ENCODE measurements at places on chromosomes 7 and 10.

GRCh38 chr7:142356166-142356565, 98.3 kb upstream of the PRSS58 start:
- no peak for DNase-seq

- DNase-seq: no peak
Measured at GRCh38 chr7:1382553-1383397, 76.5 kb downstream of the MICALL2 start.

DNA sequence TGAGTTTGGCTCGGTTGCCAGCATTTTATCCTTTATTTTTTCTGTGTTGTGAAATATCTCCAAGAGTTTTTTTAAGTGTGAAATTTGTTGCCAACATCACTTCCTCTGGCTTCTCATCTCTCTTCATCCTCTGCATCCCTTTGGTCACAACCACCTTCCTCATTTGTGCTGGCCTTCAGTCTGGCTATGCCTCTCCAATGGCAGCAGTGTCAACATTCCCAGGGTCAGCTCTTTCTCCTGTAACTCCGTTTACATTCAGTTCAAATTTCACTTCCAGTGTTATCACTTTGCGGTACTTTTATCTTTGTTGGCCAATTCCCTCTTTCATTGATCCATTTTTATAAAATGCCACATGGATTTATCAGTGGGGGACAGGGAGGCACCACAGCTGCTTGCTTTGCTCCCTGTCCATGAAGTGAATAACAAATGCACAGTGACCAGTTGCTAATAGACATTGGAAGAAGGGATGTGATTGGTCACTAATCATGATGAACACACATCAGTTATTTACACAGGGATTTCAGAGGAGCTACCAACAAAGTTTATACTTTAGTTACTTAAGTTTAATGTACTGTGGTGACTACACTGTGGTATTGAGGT, 311.4 kb upstream of the LRGUK start:
- DNase-seq: no peak

- DNase-seq: no peak
Measured at GRCh38 chr10:93420091-93420490, 62.0 kb downstream of the MYOF start.

DNA sequence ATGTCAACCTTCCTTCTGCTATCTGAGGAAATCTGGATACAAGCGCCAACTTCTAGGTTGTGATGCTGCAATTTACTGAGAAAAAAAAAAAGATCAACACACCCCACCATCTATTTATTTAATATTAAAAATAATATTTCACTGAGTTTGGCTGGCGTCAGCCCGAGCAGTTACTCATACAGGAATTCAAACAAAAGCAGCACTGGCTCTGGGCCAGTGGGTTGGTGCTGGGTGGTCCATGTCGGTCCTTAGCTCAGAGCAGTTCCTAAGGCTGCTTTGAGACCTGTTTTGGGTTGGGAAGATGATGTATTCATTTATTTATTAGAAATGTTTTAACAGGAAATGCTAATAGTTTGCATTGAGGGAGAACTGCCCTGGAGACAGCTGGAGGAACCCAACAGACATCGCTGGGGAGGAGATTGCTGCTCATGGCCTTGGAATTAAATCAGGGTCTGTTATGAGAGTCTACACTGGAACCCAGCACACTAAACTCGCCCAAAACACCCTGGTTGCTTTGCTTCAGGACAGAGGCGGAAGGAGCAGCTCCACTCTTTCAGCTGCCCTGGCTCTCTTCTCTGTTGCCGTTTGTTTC, 36.3 kb upstream of the GOT1 start:
- no peak for DNase-seq

DNA sequence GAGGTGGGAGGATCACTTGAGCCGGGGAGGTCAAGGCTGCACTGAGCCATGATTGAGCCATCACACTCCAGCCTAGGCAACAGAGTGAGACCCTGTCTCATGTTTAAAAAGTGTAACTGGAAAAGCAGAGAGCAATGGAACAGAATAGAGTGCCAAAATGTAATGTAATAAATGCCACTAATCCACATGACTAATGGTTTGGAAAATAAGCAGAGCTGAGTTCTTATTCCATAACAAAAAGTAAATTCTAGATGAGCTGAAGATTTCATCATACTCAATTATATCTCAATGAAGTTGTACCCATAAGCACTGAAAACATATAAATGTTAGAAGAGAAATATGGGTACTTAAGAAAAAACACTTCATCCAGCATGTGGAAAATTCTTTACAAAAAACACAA, 132.6 kb downstream of the USP6NL start:
- no peak for DNase-seq

- DNase-seq: no peak
Measured at GRCh38 chr10:16258291-16259040, 178.3 kb upstream of the PTER start.

DNA sequence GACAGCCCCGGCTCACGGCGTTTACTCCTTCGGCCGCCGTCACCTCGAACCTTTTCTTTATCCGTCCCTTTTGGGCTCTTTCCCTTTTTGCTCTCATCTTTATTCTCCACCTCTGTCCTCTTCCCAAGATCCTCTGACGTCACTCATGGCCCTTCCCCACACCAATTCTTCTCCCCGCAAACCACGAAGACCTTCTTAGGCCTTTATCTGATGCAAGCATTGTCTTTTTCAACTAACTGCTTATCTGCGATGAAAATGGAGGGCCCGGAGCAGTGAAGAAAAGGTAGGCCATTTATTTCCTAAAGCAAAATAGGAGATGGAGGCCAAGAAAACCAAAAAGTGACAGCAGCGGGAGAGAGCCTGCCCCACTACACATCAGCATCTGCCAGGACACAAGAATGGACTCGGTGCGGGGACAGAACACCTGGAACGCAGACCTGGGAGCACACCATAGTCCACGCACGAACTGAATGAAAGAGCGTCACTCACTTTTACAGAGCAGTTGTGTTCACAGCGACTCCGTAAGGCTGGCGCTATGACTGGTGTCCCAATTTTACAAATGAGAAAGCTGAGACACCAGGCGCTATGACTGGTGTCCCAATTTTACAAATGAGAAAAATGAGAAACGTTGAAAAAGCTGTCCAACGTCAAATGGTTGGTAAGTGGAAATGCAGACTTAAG, 45.3 kb downstream of the ZNF777 start:
- no peak for DNase-seq

DNA sequence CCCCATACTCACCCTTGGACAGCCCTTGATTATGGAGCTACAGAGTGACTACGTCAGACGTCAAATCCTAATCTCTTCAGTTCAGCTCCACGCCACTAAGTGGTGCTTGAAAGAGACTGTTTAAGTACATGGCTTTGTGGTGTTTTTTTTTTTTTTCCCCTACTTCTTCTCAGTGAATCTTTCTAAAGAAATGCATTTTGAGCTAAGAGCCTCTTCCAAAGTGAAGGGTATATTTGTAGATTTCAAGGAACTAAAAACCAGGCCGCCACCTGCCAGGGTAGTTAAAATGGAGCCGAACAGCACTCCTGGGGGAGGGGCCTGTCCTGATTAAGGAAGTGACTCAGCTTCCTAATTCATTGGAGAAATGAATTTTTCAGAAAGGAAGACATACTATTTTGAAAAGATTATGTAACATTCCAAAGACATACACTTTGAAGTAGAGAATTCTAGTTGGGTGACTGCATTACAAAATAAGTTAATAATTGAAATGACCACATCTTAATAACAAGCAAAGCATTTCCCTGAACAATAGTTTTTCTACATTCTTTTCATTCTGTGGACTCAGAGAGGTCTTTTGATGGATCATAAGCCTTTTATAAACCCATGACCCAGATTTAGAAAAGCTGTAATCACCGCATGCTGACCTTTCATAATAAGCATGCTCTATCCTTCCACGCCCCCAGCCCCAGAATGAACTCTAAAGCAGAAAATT, 20.6 kb upstream of the VPS41 start:
- no peak for DNase-seq

- DNase-seq: no peak
Measured at GRCh38 chr7:130881091-130881798, 147.2 kb upstream of the KLF14 start.

DNA sequence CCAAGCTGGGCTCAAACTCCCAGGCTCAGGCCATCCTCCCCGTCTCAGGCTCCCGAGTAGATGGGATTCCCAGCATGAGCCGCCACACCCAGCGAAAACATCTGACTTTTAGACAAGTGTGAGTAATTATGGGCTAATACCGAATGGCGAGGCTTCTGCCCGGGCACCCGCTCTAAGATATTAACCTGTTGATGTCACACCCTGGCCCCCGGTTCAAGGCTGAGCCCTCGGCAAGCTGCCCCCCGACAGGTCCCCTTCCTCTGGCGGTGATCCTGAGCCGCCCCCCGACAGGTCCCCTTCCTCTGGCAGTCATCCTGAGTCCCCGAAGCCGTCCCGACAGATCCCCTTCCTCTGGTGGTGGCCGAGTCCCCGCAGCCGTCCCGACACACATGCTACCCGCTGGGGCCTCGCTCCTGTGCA, 5.2 kb downstream of the PSMG3 start:
- DNase-seq: no peak

DNA sequence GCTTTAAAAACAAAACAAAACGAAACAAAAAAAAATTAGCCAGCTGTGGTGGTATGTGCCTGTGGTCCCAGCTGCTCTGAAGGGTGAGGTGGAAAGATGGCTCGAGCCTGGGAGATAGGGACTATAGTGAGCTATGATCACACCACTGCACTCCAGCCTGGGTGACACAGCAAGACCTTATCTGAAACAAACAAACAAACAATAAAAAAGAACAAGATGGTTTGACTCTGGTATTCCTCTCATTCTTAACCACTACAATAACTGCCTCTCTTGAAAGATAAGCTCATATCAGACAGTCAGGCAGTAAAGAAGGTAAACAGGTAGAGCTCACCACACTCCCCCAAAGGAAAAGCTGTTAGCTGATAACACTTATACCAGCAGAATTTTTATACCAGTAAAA, 14.1 kb upstream of the DUSP5 start:
- DNase-seq: no peak

GRCh38 chr10:22780474-22780885, 66.1 kb upstream of the PIP4K2A start:
- DNase-seq: no peak

DNA sequence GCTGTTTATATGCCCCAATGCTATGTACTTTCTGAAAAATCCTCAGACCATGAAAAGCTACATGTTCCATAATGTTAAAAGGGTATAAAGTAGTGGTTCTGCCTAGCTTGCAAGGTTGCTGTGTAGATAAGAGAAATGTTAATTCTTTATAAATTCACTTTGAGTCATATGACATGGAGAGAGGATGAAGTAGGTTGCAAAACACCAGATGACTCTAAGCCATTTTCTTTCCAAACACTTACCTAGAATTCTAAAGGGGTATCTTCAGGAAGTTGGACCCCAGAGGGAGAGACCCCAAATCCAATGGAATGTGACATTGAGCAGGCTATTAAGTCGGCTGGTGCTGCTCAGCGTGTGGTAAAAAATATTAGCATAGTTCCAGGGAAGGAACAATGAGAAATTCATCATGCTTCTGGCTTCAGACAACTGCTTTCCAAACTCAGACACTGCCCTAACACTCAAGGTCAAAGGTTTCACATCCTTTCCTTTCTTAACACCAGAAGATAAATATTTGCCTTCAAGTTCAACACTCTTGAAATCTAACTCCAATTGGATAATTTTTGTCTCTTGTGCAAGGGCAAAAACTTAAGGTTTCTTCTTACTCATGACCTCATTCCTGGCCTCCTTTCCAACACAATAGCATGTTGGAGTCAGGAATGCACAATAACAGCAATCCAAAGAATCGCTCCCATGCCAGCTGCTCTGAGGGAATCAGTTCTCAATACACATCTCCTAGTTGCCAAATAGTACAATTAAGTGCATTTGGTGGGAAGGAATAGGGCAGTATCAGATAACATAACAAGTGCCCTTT, 100.7 kb upstream of the AFAP1L2 start:
- no peak for DNase-seq

DNA sequence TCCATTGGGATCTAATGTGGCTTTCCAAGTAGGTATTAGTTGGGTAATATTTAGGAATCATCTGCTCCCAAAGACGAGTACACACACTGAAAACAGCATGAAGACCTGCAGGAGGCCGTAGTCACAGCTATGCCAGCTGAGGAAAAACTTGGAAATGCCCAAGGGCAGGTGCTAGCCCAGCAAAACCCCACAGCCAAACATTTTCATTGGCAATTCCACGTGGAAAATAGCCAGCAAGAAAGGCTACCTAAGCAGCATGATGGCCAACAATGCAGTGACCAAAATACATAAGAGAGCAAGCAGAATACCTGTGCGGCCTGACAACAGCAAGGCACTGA, 32.7 kb downstream of the DOCK4 start:
- DNase-seq: no peak

DNA sequence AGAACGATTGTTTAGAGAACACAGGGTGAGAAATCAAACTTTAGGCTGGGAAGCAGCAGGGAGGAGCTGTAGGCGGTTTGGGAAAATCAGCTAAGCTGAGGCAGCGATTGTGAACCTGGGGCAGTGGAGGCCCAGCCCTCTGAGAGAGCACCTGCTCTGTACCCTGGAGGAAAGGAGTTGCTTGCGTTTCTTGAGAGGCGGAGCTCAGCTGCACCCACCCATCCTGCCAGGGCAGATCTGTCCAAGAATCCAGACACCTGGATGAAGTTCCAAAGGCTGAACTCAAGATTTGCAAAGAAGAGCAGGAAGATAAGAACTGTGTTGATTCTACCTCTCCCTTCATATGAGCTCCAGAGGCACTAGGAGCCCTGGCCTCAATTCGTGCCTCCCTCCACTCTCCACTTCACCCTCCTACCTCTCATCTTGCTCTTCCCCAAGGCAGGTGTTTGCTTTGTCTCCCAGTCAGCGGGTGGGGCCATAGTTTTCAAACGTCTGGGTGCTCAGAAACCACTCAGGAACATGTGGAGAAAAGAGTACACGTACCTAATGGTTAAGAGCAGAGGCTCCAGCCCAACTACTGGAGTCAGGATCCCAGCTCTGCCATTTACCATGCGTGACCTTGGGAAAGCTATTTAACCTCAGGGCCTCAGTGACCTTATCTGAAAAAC, 21.5 kb upstream of the TMEM213 start:
- DNase-seq: no peak

DNA sequence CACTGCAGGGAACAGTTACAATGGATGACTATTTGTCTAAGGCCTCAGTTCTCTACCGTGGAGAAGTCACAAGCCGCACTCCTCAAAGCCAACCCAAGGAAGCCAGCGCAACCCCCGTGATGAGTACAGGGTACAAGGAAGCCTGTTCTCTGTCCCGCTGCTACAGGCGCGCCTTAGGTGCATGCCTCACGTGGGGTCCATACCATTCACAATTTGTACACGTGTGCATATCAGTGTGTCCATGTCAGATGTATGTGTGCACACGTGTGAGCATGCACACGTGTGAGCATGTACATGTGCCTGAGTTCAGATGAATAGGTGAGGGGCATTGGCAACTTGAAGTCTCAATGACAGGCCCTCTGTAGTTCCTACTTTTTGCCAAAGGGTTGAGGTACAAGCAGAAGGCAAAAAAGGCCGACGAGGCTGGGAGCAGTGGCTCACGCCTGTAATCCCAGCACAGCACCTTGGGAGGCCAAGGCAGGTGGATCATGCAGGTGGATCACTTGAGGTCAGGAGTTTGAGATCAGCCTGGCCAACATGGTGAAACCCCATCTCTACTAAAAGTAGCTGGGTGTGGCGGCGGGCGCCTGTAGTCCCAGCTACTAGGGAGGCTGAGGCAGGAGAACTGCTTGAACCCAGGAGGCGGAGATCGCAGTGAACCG, 62.8 kb downstream of the CTBP2 start:
- DNase-seq: no peak

Data from lower leg skin (tissue), 4 donors.